ENCODE measurements at places on chromosomes 1 and 21.

- peak; percentile 26 for DNase-seq
Measured at GRCh38 chr21:40841524-40842196, 5.3 kb downstream of the DSCAM start.

- no peak for DNase-seq
Measured at GRCh38 chr1:205240118-205240517, 12.4 kb downstream of the TMCC2 start.

DNA sequence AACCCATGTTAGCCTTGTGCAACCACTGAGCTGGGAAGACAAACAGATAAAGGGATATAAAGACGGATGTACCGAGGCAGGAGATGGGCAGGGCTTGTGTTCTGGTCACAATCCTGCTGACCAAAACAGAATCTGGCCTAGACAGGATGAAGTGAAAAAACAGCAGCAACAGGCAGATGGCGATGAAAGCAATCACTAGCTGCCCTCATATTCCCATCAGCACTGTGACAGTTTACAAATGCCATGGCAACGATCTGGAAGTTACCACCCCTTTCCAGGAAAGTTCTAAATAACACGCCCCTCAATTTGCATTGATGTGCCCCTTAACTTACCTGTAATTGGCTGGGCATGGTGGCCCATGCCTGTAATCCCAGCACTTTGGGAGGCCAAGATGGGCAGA is 40.6 kb upstream of the CD46 start:
- DNase-seq, result no peak

DNA sequence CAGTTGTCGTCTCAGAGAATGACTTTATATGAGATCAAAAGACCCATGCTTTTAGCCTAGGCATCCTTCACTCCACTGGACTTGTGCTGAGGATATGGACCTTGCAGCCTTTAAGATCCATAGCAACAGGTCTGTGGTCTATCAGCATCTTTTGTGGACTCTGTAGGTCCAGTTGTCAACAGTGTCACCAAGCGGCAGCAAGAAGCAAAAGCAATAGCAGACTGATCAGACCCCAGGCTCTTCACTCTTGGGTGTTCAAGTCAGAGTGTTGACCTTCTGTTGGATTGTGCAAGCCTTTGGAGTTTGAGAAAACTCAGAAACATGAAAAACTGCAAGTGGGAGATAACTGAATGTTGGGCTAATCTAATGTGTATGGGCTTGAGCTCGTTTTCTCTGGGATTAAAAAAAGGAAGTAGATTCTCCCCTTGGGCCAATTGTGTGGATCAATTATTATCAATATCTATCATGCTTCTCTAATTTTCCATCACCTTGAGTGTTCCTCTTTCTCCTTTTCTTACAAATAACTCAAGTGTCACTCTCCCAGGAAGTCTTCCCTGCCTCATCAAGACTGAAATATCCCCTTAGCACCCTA is 144.2 kb downstream of the LYPLAL1 start:
- no peak for DNase-seq

- DNase-seq, result no peak
Measured at GRCh38 chr1:12415038-12415466, 185.2 kb downstream of the VPS13D start.

DNA sequence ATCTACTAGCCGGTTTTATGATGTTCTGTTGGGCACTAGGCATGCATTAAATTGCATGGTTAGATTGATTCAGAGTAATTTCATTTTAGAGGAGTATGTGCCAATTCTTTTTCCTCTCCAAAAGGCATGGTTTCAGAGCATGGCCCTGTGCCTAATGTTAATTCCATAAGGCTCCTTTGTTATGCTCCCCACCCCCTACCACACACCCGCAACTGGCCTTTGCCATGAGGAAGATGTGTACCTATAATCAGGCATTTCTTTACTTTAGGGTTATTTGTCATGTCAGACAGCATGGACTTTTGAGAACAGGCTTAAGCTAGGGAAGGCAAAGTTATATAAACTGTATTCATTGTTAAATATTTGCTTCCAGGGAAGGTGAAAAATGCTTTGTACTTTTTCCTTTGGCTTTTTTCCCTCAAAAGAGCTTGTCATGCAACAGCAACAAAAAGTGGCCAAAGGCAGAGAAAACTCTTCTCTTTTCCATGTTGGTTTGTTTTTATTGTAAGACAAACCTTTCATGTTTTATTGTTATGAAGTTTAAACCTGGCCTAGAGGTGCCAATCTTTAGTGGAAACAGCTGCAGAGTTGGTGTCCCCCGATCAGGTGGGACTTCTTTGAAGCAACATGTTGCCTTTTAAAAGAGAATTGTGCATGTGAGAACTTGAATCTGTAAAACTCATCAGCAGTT is 24.3 kb upstream of the NBL1 start:
- no peak for DNase-seq

GRCh38 chr1:156129687-156130577 is 15.4 kb downstream of the LMNA start:
- peak; percentile 94 for DNase-seq

- DNase-seq, result no peak
Measured at GRCh38 chr21:30710499-30710898, 8.1 kb downstream of the KRTAP21-3 start.

GRCh38 chr1:101238031-101238628 is 1.3 kb downstream of the S1PR1 start:
- DNase-seq, result no peak

GRCh38 chr1:43015269-43015668 is 56.6 kb upstream of the SLC2A1 start:
- no peak for DNase-seq

DNA sequence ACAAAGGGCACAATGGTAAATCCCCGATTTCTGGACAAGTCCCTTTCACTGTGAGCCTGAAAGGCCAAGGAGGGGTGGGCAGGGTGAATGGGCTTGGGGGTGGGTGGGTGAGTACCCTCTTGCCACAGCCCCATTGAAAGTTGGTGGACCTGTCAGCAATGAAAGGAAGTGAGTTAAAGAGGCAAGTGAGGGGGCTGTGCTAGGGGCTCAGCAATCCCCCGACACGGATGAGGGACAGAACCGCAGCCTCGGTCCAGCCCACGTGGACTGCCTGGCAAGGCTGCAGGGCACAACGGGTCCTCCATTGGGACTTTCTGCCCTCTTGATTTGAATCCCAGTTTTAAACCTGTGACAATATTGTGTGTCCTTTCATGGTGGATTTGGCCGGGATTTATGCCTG is 255.3 kb downstream of the FOXD2 start:
- DNase-seq, result no peak

DNA sequence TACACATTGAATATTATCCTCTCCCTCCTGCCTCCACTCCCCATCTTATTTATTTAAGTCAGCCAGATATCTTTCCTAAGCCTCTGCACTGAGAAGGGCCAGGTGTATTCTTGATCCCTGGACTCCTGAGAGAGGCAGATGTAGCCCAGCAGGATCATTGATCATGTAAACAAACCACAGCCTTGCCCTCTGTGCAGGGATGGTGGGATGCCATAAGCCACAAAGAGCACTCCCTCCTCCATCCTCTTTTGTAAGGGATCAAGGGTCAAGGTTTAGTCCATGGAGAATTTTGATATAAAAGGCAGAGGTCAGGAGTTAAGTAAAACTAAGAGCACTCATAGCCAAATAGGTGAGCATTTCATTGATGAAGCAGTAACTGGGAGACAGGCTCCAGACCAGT is 17.3 kb downstream of the PHGDH start:
- DNase-seq, result no peak

- peak; percentile 38 for DNase-seq
Measured at GRCh38 chr1:42186152-42186551, 21.6 kb upstream of the GUCA2A start.

DNA sequence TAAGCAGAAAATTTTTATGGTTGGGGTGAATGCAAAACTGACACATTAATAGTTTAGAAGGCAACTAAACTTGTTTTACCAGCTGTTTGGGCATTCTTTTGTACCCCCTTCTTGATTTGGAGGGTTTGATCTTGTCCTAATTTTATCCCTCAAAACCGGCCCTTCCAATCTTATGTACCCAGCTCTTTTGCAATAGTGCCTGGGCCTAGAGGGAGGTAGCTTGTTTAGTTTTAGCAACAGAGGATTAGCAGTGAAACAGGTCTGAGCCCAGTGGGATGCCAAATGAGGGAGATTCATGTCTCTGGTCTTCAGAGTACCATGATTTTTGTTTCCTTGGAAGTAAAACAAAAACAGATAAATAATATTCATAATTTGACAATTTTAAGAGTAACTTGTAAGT is 45.1 kb downstream of the CRP start:
- DNase-seq, result no peak

- no peak for DNase-seq
Measured at GRCh38 chr1:203797216-203797615, 1.8 kb downstream of the ZBED6 start.

DNA sequence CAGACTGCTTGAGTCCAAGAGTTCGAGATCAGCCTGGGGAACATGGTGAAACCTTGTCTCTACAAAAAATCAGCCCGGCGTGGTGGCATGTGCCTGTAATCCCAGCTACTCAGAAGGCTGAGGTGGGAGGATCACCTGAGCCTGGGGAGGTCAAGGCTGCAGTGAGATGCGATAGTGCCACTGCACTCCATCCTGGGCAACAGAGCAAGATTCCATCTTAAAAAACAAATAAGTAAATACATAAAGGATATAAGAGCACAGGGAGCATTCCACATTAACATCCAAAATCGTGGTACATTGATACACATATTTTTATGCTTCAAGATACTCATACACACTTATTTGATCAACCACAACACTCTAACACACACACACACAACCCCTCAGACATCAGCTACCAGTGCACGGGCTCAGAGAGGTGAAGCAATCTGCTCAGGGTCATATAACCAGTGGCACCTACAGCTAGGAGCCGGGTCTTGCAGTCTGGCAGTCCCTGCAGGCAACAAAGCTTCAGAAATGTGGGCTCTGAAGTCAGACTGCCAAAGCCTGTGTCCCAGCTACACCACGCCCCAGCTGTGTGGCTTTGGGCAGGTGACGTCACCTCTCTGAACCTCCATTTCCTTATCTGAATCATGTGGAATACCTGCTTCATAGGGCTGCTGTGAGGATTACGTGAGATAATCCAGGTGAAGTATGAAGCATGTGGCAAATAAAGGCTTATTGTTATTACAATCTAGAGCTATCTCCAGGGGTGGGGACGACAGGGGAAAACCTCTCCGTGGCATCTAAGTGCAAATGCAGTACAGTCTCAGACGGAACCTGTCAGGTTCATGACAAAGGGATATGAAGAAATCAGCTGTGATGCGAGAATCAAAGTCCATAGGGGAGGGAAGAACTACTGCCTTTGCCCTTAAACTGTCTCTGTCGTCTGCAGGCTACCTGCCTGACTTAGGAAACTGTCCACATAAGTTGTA is 4.8 kb upstream of the CRYBG2 start:
- DNase-seq, result no peak

- DNase-seq, result no peak
Measured at GRCh38 chr1:94202241-94202640, 35.1 kb downstream of the ARHGAP29 start.

DNA sequence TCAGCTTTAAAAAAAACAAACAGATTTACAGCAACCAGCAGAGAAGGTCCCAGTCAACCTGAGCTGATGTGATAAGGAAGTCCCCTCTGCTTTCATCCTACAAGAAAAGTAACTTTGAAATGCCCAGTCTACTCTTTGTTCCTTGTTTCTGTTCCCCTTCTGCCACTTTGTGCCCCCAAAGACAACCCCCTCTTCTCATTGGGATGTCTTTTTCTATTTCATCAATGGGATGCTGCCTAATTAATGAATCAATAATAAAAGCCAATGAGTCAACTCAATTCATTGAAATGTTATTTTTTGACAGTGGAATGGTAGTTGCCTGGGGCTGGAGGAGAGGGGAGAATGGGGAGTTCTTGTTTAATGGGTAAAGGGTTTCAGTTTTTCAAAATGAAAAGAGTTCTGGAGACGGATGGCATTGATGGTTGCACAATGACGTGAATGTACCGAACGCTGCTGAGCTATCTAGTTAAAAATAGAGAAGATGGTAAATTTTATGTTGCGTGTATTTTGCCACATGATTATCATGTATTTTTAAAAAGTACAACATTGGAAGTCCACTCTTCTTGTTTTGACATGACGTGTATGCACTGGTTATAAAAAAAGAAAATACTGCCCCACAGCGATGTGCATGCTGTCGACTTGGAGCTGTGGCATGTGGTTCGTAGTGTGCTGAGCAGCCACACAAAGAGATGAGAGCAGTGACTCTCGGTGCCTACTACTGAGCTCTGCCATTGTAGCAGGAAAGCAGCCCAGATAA is 22.4 kb upstream of the PADI2 start:
- DNase-seq, result no peak
